ENCODE measurements at places on chromosomes 13 and 19.

GRCh38 chr19:1424192-1424955 lies 13.8 kb upstream of the RPS15 start:
- no peak for DNase-seq

GRCh38 chr19:40604647-40605215 lies 3.6 kb downstream of the LTBP4 start:
- DNase-seq: no peak

DNA sequence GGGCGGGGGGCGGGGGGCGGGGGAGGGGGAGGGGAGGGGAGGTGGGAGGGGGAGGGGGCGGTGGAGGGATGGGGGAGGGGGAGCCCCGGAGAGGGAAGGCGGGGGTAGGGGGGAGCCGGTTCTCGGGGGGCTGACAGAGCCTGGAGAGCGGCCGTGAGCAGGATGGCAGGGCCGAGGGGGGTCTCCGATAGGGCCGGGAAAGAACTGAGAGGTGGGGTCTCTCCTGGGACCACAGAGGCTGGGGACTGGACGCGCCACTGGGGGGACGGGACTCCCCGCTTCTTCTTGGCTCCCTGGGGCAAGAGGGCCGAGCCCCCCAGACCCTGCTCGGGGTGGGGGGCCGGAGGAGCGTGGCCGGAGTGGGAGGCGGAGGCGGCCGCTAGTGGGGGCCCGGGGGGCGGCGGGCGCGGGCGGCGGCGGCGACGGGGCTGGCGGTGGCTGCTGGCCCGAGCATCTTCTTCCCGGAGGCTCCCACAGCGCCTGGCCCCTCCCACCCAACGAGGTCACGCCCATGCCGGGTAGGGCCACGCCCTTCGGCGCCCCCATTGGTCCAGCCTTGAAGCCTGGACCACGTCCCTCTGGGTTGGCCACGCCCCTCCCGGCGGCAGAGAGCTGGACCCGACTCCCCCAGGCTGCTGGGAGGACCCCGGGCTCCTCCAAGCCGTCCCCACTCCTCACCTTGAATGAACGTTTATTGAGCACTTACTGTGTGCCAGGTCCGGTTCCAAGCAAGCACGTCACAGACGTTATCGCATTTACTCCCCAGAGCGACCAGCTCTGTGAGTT lies at the start of gene NOVA2:
TSS of gene NOVA2 (minus strand) at position 313 of the 786 bp plus-strand sequence. CDS start 514 bp downstream, outside the sequence.
- DNase-seq: peak; percentile 82

DNA sequence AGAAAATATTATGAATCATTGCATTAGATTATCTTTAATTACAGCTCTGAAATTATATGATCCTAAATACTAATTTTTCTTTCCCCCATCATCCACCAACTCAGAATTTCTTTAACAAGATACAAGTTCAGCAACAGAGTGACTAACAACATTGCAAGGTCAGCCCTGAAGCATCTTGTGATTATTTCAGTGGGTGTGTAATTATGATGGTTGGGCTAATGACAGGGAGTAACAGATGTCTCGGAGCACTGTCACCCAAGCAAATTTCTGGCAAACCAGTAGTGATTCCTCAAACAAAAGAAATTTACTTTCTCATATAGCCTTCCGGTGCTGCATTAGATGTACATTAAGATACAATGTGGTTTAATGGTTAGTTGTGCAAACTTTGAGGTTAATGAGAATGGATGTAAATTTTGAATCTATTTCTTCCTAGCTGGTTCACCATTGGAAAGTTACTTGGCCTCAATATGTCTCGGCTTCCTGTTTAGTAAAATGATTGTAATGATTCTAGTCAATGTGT lies 238.9 kb downstream of the ITGBL1 start:
- no peak for DNase-seq

DNA sequence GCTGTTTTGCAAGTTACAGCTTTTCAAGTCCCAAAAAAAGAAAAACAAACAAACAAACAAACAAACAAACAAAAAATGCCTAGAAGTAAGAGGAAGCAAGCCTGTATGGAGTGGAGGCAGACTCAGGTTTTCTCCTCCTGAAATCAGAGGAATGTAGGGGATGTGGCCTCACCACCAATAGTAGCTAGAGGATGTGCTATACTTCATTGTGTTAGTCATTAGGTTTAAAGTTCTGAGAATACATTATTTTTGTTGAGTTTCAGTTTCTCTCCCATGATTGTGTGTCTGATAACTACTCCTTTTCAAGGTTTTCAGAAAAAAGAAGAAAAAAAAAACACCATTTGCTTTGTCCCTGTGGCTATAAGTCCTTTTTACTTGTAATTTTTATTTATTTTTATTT lies 524.5 kb downstream of the GPC6 start:
- DNase-seq: no peak

GRCh38 chr13:25625414-25625813 lies 253.6 kb downstream of the ATP8A2 start:
- no peak for DNase-seq

- no peak for DNase-seq
Measured at GRCh38 chr13:113026391-113026910, 57.4 kb downstream of the MCF2L start.

DNA sequence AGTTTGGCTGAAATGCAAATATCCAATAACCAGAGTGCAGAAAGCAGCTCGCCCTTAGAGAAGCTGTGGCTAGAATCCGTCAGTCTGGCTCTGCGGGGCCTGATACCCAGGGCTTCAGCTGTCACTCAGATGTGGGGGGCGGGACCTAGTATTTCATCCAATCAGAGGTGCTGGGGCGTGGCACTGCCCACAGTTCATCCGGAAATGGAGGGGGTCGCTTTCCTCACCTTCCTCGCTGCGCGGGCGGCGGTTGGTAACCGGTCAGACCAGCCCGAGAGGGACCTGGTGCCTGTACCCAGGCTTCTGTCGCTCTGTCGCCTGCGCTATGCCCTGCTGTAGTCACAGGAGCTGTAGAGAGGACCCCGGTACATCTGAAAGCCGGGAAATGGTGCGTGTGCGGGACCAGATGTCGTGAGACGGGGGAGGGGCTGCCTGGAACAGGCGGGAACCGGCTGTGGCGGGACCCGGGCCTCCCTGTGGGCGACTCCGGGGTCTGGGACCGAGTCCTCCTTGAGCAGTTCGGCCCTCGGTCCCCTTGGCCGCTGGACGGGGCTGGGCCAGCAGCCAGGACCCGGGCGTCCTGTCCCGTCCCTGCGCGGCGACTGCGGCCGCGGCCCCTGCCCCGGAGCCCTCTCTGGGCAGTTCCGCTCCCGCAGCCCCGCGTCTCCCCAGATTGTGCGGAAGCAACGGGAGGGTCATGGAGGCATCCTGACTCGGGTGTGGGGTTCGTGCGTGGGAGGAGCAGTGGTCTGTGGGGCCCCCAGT lies at the start of gene ZNF700:
TSS of gene ZNF700 (plus strand) at position 222 of the 765 bp plus-strand sequence. CDS start at position 326, 104 bp downstream.
- peak; percentile 96 for DNase-seq

DNA sequence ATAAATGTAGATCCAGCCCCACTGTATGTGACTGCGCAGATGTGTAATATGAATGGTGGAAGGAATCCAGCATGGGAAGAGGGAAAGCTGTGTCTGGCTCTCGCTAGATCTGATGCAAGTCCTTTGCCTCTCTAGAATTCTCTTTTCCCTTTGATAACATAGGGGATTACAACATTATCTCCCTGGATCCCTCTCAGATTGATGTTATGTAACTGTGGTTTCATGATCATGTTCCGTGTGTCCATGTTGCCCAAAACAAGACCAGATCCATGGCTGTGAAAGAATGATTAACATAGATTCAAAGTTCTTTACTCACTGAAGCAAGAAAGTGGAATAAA lies 184.0 kb upstream of the UBL3 start:
- DNase-seq: no peak

- DNase-seq: peak; percentile 33
Measured at GRCh38 chr13:76023652-76024051, 387.5 kb downstream of the LMO7 start.

GRCh38 chr13:98366959-98367358 lies 189.9 kb upstream of the RNF113B start:
- no peak for DNase-seq

DNA sequence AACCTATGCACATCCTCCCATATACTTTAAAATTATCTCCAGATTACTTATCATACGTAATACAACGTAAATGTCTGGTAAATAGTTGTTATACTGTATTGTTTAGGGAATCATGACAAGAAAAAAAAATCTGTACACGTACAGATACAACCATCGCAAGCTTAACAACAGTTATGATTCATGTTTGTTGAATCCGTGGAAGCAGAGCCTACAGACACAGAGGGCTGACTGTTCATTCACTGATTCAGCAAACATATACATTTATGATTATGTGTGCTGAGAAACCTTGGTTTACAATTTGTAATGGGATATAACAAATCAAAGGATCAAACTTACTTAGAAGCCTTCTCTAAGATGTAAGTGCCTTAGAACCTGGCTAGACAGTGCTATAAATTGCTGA lies 1.5 kb downstream of the ZNF260 start:
- no peak for DNase-seq

DNA sequence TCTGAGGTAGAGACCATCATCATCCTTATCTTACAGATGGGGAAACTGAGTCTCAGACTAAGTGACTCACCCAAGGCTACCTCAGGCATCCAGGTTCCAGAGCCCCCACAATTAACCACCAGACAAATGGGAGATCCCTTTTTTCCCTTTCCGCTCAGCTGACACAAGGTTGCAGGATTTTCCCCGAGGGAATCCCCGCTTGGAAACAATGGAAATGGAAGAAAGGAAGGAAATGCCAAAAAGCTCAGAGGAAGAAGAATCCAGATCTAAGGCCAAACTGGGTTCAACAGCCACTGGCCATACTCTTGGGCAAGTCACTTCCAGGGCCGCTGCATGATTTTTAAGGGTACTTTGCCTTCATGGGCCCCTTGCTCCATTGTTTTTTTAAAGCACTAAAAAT lies 1.6 kb downstream of the ZNF71 start:
- no peak for DNase-seq

DNA sequence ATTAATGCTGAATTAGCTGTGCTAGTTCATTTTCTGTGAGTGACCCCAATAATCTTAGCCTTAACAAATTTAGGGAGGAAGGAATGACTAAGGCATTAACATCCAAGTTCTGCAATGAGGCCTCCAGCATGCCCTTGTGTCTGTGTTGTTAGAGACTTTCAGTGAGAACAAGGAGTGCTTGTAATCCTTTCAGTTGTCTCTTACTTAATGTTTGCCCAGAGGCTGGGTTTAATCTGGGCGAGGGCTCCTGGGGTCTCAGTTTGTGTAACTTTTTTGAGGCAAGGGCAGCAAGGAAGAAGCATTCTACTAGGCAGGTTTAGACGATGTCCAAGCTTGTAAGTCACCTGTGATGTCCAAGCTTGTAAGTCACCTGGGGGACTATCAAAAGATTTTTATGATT lies 24.3 kb downstream of the CCNA1 start:
- no peak for DNase-seq

DNA sequence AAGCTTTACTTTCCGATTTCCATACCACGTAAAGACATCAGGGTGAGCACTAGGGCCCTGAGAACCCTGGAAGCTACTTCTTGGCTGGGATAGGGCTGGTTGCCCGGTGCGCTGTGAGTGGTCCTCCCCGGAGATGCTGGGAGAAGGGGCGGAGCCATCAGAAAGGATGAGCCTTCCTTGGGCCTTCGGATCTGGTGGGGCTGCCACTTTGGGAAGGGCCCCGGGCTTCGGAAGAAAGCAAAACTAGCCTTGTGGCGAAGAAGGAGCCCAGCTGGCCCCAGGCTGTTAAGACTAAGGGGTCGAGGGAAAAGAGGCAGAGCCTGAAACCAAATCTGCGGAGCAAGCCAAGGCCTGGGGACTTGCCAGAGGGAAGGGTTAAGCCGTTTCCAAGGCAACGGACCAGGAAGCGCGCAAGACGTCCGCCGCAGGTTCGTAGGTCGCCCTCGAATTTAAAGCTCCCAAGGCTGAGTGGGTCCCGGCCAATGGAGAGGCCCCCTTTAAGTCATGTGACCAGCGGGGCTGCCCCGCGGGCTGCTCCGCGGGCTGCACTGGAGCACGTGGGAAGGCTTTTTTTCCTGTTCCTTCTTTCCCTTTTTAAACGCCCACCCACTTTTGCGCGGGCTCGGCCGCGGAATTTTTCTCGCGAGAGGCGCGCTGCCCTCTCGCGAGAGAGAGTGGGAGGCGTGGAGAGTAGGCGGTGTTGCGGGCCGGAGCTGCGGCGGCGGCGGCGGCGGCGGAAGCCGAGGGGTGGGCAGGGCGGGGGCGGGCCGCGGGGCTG lies 426 bp upstream of the AKAP11 start:
- DNase-seq: peak; percentile 97

- no peak for DNase-seq
Measured at GRCh38 chr13:85080691-85081090, 718.5 kb downstream of the SLITRK6 start.

GRCh38 chr19:7267792-7268704 lies 26.2 kb downstream of the INSR start:
- no peak for DNase-seq

- no peak for DNase-seq
Measured at GRCh38 chr13:66716538-66716937, 513.6 kb downstream of the PCDH9 start.

- DNase-seq: no peak
Measured at GRCh38 chr13:67048821-67049150, 181.3 kb downstream of the PCDH9 start.

DNA sequence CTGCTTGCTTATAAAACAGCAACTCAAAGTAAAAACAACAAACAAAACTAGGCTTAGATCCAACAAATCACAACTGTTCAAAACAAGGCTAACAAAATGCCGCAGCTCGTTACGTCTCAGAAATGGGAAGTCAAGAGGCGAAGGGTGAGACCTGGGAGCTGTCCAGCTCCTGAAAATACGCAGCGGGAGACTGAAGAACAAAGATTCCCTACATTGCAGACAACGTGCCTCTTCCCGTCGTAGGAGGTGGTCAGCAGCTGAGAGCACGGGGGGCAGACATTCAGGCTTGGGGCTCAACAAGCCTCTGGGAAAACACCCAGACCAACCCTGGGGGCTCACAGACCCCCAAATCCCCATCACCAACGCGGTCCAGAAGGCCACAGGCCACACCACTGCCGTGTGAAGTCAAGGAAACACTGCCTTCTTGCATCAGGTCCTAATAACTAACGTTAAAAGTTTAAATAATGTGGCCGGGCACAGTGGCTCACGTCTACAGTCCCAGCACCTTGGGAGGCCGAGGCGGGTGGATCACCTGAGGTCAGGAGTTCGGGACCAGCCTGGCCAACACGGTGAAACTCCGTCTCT lies 13.5 kb downstream of the PLPP2 start:
- no peak for DNase-seq

GRCh38 chr19:35170359-35171061 lies 16.0 kb downstream of the FXYD5 start:
- DNase-seq: no peak

- DNase-seq: no peak
Measured at GRCh38 chr13:107271227-107271626, 703.3 kb upstream of the ARGLU1 start.

DNA sequence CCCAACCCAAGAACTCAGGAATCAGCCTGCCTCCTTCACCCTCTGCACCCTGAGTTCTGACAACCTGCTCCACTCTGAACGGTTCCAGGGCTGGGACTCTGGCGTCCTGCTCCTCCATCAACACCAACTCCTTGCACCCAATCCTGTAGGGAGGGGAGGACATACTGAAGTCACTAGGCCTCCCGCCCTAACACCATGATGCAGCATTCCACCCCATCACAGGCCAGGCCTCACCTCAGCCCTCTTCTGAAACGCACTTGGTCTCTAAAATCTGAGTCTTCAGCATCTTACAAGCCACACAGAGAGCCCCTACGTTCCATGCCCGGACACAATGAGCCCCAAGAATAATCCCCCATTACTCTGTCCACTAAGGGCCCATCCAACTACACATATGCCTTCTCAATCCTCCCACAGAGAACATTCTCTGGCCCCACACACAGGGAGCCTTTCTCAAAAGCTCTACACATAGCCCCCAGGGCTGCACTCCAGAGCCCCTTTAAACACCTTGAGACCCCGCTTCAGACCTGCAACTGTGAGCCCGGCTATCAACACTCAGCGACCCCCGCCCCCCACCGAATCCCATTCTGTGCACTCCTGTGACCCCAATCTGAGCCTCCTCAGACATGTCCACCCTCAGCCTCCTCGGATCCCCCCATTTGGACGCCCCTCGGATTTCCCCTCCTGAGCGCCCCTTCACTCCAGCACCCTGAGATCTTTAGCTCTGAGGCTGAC lies 567 bp downstream of the ALKBH6 start:
- DNase-seq: no peak

Measured in RWPE1 (cell line).